ENCODE measurements at places on chromosomes 5 and 9.

GRCh38 chr9:119689879-119690278 is 320.6 kb upstream of the BRINP1 start:
- no peak overlapping the region for H3K27ac ChIP-seq
- no peaks in the 10 kb centered on the region for H3K27me3 ChIP-seq
- DNase-seq: no peak
- no peaks in the 10 kb centered on the region for H3K36me3 ChIP-seq

GRCh38 chr5:176597417-176598389 is 12.3 kb downstream of the GPRIN1 start:
- no peak for DNase-seq
- no peaks in the 10 kb centered on the region for H3K36me3 ChIP-seq
- H3K27me3 ChIP-seq: peaks cover 2% of the 10 kb centered on the region
- H3K27ac ChIP-seq: no peak overlapping the region
- peak overlapping the region; percentile 43 for H3K4me3 ChIP-seq

GRCh38 chr5:56569076-56569475 is 246.3 kb upstream of the MAP3K1 start:
- H3K27ac ChIP-seq: no peak overlapping the region
- H3K4me3 ChIP-seq: no peak overlapping the region
- H3K36me3 ChIP-seq: no peaks in the 10 kb centered on the region

DNA sequence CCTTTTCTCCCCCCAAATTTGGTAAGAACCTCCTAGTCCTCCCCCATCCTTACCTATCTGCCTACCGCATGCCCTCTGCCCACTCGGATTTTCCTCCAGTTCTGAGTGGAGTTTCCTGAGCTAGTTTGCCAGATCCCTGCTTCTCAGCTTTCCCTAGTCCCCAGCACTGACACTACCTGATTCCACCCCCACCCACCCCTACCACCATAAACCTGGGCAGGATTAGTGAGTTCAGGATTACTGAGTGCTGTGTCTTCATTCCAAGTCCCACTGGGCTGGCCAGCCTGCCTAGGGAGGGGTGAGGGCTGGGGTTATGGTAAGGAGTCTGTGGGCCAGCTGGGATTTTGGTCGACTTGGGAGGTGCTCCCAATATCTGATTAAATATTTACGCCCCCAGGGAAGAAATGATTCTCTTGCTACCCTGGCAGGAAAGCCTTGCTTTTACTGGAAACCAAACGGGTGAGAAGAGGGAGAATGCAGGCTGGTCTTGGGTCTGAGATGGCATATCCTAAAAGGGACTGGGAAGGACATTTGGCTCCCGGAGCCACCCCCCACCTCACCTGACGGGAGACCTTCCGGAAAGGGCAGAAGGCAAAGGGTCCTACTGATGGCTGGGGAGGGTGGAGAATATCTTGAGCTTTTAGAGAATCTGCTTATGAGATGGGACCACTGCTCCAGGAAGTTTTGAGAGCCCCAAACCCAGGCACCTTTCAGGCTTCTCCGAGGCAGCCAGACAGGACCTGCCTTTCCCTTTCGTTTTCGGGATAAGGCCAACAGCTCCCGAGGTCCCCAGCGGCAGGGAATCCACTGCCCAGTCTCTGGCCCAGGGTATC is 3.7 kb downstream of the PITX1 start:
- peaks cover 31% of the 10 kb centered on the region for H3K4me1 ChIP-seq
- no peaks in the 10 kb centered on the region for H3K36me3 ChIP-seq
- no peak overlapping the region for H3K27ac ChIP-seq
- H3K27me3 ChIP-seq: peaks cover 72% of the 10 kb centered on the region
- peak overlapping the region; percentile 49 for H3K4me3 ChIP-seq
- DNase-seq: no peak

DNA sequence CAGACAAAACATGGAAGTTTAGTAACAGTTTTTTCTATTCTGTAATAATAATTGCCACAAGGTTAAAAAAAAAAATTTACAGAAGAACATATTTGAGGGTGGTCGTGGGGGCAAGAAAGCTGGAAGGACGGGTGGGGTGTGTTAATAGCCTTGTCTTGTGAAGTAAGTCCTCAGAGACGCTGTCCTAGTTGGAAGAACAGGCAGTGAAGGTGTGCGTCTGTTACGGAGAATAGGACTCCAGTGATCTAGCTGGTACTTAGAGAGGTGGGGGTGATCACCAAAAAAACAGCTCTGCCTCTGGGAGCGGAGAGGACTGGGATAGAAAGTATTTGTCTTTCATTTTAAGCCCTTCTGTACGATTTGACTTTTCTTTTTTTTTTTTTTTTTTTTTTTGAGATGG is 17.7 kb downstream of the ABL1 start:
- H3K27ac ChIP-seq: no peak overlapping the region
- peaks cover 5% of the 10 kb centered on the region for H3K36me3 ChIP-seq
- H3K4me1 ChIP-seq: no peaks in the 10 kb centered on the region
- no peaks in the 10 kb centered on the region for H3K27me3 ChIP-seq

DNA sequence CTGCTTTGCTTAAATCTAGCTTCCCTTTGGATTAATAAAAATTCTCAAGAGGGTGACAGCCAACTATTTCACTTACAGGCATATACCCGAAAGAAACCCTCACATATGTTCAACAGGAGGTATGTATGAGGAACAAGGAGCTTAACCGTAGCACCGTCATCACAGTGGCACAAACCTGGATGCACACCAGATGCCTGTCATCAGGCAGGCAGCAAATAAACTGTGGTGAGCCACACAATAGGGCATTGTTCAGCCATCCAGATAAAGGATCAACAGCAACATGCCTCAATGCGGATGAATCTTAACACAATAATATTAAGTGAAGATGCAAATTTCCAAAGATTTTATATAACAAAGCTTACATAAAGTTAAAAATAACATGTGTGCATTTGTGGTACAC is 5.5 kb upstream of the TNFSF15 start:
- H3K27ac ChIP-seq: no peak overlapping the region
- no peak overlapping the region for H3K4me3 ChIP-seq
- peaks cover 7% of the 10 kb centered on the region for H3K4me1 ChIP-seq
- no peak for DNase-seq
- H3K27me3 ChIP-seq: peaks cover 38% of the 10 kb centered on the region

DNA sequence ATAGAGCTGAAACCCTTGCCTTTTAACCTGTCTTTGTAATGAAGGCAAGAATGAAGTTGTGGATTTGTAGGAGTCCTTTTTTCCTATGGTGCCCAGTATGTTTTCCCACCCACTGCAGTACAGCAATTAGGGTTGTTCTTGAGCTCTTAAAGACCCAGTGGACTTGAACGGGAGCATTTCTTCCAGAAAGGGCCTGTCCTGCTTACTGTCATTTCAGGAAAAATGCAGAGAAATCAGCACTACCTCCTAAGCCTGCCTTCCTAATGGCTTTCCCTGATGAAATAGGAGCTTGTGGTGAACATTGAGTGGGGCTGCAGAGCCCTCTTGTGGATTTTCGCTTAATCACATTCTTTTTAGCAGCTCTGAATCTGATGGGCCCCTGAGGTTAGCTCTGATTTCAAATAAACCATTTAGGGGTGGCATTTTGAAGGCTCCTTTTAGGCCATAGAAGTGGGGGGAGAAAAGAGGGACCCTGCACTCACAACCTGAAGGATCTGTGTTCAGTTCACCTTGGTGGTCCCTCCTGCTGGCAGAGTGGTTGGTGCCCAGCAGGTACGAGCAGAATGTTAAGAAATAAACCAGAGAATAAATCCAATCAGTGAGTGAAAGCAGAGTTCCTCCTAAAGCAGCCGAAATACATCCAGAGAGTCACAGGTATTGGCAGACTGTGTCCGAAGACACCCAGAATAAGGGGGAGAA is 188.0 kb upstream of the KLF9 start:
- H3K36me3 ChIP-seq: no peaks in the 10 kb centered on the region
- H3K4me1 ChIP-seq: no peaks in the 10 kb centered on the region
- no peaks in the 10 kb centered on the region for H3K27me3 ChIP-seq
- DNase-seq: peak; percentile 11

- H3K4me1 ChIP-seq: peaks cover 3% of the 10 kb centered on the region
- H3K36me3 ChIP-seq: no peaks in the 10 kb centered on the region
- no peak overlapping the region for H3K4me3 ChIP-seq
Measured at GRCh38 chr5:124920909-124921666, 174.6 kb upstream of the ZNF608 start.

DNA sequence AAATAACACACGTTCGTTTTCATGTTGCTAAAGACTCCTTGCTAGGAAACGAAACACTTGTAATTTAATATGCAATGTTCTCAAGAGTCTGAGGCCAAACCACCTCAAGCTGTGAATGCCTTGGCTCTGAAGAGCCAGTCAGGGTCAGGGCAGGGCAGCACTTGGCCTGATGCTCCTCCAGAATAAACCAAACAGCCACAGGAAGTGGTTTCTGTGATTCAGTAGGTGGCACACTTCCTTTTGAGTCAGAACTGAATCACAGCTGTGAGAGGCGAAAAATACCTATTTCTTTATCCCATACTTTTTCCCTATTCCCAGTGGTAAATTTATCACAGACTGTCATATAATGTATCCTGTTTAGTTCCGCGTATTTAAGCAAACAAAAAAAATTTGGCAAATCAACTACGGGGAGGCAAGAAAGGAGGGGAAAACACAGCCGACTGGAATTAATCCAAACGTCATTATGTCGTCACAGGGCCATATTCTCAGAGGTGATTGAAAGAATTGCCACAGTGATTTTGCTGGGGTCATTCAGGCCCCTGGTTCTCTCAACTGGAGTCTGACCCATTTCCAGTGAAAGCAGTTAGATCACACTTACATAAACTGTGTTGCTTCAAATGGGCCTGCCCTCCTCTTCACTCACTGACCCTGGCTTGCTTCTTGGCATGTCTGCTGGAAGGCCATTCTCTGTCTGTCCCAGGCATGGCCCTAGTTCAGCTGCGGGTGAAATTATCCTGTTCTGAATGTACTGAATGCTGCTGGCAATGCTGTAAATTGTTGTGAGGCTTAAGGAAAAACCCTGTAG is 71.2 kb downstream of the ARRDC3 start:
- H3K36me3 ChIP-seq: peaks cover 2% of the 10 kb centered on the region
- H3K27me3 ChIP-seq: no peaks in the 10 kb centered on the region
- peak overlapping the region; percentile 79 for H3K4me3 ChIP-seq
- H3K27ac ChIP-seq: peak overlapping the region; percentile 84
- H3K4me1 ChIP-seq: peaks cover 44% of the 10 kb centered on the region

GRCh38 chr9:35395076-35395705 is 94.7 kb upstream of the RUSC2 start:
- H3K36me3 ChIP-seq: no peaks in the 10 kb centered on the region
- no peaks in the 10 kb centered on the region for H3K27me3 ChIP-seq
- no peak overlapping the region for H3K27ac ChIP-seq
- no peak for DNase-seq
- H3K4me3 ChIP-seq: no peak overlapping the region
